ENCODE measurements at places on chromosomes 7 and 10. TPM values are rescaled to one million over a fixed set of nuclear protein-coding genes. Genes with fewer than 3 reads are reported as not detected.

The STEAP1 gene
- 11.5 TPM for polyA plus RNA-seq

The SLC26A5 gene
- polyA plus RNA-seq, result not detected

- DNase-seq, result no peak
Observed at GRCh38 chr10:49076741-49077521, 38.4 kb downstream of the VSTM4 start.

DNA sequence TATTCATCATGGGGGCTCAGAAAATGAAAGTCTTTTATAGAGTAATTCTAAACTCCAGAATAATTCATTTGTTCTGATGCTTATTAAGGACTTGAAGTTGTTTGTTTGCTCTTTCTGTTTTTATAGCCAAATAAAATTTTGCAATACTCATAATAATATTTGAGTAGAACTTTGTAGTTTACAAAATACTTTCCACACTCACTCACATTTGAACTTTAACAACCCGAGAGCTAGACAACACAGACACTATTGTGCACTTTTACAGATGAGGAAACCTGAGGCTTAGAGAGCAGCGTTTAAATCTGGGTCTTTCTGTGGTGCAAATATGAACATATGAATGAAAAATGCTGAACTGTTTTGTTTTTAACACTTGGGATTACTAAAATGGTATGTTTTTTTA, 126.8 kb downstream of the KAT6B start:
- no peak for DNase-seq

DNA sequence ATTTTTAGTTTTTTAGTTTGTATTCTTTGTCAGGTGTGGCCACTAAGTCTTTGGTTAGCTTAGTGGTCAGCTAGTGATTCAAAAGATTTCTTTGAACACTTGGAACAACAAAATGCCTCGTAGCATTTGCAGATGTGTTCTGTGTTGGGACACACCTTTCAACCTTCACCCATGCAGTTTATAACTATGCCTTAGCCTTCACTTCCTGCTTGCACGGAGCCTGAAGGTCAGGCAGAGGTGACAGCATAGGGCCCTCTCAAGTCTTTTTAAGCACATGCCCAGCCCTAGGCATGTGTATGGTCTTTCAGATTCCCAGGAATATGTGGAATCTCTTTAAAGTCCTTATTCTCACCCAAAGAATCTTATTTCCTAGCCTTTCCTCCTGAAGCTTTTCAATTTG, 17.6 kb downstream of the PLAC9 start:
- DNase-seq, result no peak

GRCh38 chr10:10951675-10952074, 66.0 kb upstream of the CELF2 start:
- no peak for DNase-seq

Data from right renal cortex interstitium (tissue), 3 donors.